ENCODE measurements at places on chromosomes 1 and 21.

GRCh38 chr21:22871692-22872091 is 1873.5 kb downstream of the NCAM2 start:
- no peak for DNase-seq

GRCh38 chr1:61332796-61333195 is 250.4 kb downstream of the NFIA start:
- DNase-seq, result no peak

DNA sequence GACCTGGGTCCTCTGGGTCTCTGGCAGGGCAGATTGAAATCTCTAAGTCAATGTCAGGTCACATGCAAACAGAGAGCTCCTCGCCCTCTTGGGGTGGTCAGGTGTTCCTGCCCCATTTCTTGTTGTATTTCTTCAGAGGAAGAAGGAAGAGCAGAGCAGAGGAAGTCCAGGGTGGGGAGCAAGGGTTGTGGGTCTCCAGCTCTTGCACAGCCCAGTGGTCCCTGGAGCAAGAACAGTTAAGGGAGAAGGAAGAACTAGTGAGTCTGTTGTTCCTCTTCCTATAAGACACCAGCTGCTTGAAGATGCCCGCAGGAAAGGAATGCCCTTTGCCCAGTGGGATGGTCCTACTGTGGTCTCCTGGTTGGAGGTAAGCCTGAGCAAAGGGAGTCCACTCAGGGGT is 26.3 kb downstream of the MYOG start:
- DNase-seq, result no peak

- DNase-seq, result no peak
These were observed 2.4 kb downstream of the SLC27A3 start for GRCh38 chr1:153777648-153778047.

- DNase-seq, result no peak
These were observed 3.6 kb upstream of the TNFRSF1B start for GRCh38 chr1:12163210-12163609.

DNA sequence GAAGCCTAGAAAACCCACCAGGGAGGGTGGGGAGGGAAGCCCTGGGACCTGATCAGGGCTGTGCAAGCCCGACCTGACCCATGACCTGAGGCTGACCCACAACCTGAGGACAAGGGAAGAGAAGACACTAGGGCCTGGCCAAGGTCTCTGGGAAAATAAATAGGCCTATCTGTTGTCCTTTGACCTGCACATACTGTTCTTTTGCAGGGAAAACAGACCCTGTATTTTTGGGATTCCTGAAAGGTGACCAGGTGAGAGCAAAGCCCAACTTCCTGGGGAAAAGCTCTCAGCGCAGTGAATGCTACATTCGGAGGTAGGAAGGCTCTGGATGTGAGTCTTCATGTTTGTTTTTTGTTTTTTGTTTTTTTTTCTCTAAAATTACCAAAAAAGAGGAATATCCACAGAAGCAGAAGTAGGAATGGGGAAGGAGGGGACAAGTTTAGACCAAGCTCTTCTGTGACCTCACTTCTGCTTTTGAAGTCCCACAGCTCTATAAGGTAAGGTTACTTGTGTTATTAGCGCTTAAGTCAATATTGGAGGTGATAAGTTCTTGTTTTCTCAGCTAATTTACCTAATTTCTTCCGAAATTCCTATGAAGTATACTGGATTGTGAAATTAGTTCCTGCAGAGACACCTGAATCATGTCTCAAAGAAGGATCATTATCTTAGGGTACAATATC is 26.2 kb upstream of the LYST start:
- DNase-seq, result no peak

GRCh38 chr1:230169454-230170152 is 102.6 kb downstream of the GALNT2 start:
- DNase-seq, result no peak

DNA sequence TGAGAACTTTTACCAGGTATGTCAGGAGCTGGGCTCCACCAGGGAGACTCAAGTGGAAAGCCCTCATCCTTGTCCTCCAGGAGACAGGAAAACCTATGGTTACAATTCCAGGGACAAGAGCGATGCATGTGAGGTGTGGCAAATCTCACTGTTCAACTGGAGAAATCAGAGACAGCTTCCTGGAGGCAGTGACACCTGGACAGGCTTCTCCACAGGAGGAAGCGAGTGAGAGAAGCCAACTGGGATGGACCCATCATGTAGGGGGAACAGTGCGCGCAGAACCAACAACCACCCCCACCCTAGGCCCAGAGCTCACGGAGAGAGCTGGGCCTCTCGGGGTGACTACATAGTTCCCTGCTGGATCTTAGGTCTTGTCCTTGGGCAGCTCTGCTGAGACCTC is 5.6 kb upstream of the SLX9 start:
- no peak for DNase-seq

- DNase-seq, result peak; percentile 61
These were observed 5.7 kb downstream of the KRTCAP2 start for GRCh38 chr1:155167166-155168104.

- DNase-seq, result no peak
These were observed 31.0 kb downstream of the TMCC2 start for GRCh38 chr1:205258719-205259118.

DNA sequence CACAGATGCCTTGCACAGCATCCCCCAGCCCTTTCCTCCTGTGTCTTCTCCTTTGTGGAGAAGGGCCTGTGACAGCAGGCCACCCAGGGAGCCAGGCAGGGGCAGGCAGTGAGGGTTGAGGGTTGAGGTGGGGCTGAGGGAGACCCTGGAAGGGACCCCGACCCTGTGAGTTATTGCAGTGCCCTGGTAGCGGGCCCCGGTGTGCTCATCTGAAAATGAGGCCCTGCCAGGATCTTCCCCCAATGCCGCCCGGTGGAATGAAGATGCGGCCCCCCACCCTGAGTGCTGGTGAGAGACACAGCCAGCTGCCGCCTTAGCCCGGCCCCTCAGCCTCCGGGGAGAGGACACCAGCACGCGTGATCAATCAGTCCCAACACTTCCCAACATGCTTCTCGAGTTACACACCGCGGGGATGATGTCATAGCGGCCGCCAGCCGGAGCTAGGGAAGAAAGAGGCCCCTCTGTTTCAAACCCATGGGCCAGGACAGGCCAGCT is 36.2 kb upstream of the ACTRT2 start:
- peak; percentile 78 for DNase-seq

- no peak for DNase-seq
These were observed 17.0 kb downstream of the CITED4 start for GRCh38 chr1:40844887-40845878.

- DNase-seq, result no peak
These were observed 80.4 kb upstream of the LPGAT1 start for GRCh38 chr1:211910913-211911485.

DNA sequence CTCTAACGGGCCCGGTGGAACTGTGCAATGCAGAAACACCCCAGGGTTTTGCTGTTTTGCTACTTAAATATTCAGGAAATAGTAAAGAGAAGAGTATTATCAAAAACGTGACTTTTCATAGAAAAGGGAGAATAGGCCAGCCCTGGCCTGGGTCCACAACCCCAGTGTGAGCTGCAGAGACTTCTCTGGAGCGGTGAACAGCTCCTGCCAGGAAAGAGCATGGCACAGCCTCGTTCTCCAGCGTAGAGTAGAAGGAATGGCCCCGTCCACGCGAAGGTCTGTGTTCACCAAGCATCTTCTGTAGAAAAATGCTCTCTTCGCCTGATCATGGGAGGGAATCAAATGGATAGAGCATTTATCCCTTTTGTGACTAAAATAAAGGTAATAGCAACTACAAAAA is 51.4 kb downstream of the PDE9A start:
- no peak for DNase-seq

DNA sequence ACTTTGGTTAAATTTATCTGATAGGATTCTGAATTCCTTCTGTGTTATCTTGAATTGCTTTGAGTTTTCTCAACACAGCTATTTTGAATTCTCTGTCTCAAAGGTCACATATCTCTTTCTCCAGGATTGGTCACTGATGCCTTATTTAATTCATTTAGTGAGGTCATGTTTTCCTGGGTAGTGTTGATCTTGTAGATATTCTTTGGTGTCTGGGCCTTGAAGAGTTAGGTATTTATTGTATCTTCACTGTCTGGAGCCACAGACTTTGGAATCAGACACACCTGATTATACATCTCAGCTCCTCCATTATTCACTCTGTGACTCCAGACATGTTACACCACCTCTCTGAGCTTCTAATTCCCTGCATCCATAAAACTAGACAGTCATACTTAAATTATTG is 34.2 kb upstream of the ETS2 start:
- DNase-seq, result no peak

DNA sequence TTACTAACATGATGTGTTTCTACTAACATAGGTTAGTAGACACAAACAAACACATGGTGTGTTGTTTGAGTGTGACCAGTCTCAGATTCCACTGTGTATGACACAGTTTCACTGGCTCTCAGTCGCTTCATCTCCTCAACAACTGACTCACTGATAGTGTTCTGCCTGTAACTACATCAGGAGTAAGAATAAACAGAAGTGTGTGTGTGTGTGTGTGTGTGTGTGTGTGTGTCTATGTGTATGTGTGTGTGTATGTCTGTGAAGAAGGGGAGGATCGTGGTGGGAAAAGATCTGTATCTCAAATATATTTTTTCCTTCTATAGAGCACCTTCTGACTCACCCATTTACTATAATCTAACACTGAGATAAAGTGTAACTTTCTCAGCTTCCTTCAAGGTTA is 391.0 kb downstream of the PTPRC start:
- no peak for DNase-seq

DNA sequence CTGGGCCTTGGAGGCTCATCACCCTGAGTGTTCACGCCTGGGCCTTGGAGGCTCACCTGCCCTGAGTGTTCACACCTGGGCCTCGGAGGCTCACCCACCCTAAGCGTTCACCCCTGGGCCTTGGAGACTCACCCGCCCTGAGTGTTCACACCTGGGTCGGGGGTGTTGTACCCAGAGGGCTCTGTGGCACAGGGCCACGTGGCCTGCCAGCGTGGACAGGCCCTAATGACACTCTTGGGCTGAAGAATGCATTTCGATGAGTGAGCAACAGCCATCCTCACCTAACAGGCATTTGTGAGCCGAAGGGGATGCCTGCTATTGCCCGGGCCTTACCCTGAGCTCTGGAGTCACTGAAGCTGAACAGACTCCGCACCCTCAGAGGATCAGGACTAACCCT is 17.5 kb downstream of the SLC19A1 start:
- DNase-seq, result no peak

- DNase-seq, result no peak
These were observed 8.5 kb downstream of the IRF2BP2 start for GRCh38 chr1:234601301-234602017.

- DNase-seq, result no peak
These were observed 159.5 kb downstream of the LTN1 start for GRCh38 chr21:28833182-28833581.

DNA sequence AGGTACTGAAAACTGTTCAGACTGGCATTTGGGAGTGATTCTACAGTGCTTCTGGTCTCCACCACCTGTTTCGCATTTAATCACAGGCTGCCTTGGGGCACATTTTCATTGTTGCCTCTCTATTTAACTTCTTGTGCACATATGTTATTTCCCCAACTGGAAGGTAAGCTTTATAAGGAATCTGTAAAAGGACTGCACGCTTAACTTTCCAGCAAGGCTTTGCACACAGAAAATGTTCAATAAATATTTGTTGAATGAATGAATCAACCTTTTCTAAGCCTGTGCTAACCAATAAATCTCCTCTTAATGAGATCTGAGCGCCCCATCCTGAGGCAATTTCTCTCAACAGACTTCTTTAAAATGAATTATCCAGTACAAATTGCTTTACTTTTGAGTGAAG is 84.3 kb upstream of the ARHGAP29 start:
- no peak for DNase-seq

GRCh38 chr1:203174324-203174985 is 1.2 kb downstream of the MYBPH start:
- no peak for DNase-seq

- no peak for DNase-seq
These were observed 510.3 kb downstream of the NPHP4 start for GRCh38 chr1:5481889-5482288.

All from left renal cortex interstitium (tissue), 4 donors.